ENCODE measurements at places on chromosomes 1 and 21.

DNA sequence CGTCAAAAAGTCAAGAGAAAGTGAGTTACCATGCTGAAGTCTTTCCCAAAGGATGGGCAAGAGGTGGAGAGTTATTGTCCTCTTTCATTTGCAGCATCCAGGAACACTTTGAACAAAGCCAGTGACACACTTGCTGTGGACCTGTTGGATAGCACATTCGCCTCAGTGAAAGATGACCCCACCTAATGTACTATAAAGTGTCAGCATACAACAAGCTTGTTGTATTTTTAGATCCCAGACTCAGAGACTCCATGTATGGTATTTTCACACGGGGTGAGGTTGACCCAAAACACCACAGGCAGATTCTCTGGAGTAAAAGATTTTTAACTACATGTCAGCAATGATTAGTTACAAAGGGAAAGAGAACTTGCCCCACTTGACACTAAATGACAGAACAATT is 273.8 kb downstream of the PTBP2 start:
- peak; percentile 52 for DNase-seq

DNA sequence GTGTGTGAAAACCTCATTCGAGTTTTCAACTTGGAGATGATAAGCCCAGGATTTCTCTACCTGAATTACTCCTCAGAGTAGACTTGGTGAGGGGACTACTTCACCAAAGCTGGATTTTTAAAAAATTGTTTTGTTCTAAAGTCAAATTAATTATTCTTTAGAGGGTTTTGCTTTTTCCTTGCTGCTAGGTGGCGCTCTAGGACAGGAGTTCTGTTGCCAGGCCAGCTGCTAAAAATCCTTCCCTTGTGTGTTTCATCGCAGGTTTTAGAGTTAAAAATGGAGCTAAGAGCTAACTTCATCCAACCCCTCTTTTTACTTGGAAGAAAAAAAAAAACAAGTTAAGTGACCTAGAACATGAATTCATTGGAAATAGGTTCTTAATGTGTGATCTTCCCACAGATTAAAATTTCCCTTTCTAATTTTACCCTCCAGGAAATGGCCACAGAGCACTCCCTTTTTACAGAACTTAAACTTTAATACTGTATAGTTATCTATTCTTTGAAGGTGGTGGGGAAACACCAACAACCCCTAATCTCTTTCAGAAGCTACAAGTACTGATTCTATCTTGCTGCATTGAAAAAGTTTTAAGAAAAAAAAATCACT is 36.7 kb upstream of the FAM163A start:
- DNase-seq = peak; percentile 57

- no peak for DNase-seq
These were observed 7.7 kb downstream of the LRRC52 start for GRCh38 chr1:165551469-165551868.

DNA sequence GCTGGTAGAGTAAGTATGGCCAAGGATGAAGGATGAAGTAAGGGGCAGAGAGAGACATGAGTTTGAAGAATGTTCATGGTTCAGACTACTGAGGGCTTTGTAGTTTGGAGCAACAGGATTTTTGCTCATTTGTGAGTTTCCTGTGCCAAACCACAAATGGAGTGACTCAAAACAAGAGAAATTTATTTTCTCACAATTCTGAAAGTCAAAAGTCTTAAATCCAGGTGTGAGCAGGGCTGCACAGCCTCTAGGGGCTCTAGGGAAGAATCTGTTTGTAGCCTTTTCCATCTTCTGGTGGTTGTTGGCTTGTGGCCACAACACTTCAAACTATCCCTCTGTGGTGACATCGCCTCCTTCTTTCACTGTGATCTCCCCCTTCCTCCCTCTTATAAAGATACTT is 58.9 kb downstream of the RHOU start:
- DNase-seq = peak; percentile 16

GRCh38 chr1:43858324-43858723 is 75.3 kb upstream of the ARTN start:
- peak; percentile 100 for DNase-seq

DNA sequence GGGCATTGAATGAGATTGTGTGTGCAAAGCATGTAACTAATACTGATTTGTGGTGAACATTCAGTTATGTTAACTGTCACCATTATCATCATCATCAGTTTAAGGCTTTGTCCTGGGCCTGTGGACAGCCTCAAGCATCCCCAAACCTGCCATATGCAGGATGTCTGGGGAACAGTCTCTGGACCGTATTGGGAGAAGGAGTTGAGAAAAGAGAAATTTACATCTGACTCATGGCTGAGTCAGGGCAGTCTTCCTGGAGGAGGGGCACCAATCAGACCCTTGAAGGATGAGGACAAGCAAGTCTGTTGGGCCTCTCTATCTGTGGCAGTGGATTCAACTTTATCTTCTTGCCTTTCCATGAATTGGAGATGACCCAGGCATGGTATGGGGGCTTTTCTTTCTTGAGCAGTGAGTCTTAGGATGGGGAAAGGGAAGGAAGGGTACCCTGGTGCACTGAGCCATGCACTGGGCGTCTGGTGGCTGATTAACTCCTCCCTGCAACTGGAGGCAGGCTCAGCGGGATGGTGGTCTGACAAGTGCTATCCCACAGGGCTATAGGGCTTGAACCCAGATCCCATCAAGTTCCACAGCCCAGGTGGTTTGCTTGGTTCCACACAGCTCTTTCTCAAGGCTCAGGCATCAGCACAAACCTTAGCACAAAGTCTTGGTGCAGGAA is 2.9 kb downstream of the PADI3 start:
- DNase-seq = peak; percentile 44

DNA sequence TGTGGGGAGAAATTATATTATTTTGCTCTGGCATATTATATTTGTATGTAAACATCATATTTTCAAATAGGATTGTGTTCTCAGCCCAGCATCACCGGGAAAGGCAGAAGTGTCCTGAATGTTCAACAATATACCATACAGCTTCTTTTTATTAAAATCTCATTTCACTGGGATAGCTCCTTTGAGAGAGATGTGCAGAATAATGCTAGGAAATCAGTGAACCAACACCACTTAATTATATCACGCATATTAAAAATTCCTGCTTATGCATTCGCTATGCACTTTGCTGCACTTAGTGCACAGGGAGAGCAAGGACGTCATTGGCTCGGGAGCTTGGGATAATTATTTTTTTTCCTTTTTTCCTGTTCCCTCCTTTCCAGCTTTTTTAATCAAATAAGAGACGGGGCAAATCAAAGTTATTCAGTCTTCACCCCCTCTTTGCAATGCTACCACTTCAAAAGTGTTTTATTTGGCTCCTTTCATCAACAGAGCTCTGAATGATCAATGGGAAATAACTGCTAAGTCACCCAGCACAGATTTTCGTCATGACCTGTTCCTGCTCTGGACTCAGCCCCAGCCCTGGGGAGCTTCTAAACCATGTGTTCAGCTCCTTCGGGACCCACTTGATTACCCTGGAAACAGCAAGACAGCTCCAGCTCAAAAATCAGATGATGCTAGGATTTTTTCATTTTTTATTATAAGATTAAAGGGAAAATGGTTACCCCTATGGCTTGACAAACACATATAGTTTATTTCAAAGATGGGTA is 165.5 kb upstream of the DUSP10 start:
- no peak for DNase-seq

- peak; percentile 77 for DNase-seq
These were observed 1.9 kb upstream of the ERRFI1 start for GRCh38 chr1:8027748-8028570.

GRCh38 chr1:230205719-230206198 is 138.7 kb downstream of the GALNT2 start:
- peak; percentile 16 for DNase-seq

- no peak for DNase-seq
These were observed 10.2 kb downstream of the TAS1R2 start for GRCh38 chr1:18849261-18849711.

DNA sequence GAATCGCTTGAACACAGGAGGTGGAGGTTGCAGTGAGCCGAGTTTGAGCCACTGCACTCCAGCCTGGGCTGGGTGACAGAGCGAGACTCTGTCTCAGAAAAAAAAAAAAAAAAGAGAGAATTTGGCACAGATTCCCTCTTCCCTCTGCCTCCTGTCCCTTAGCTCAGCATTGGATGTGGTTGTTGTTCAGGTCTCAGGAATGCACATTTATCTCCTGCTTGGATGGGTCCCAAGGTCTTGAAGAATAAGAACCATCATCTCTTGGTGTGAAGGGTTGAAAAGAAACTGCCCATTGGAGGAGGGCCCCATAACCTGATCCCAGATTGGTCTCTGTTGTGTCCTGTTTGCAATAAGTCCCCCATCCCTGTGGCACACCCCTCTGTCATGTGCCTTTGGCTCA is 34.9 kb downstream of the UBIAD1 start:
- DNase-seq = peak; percentile 16

DNA sequence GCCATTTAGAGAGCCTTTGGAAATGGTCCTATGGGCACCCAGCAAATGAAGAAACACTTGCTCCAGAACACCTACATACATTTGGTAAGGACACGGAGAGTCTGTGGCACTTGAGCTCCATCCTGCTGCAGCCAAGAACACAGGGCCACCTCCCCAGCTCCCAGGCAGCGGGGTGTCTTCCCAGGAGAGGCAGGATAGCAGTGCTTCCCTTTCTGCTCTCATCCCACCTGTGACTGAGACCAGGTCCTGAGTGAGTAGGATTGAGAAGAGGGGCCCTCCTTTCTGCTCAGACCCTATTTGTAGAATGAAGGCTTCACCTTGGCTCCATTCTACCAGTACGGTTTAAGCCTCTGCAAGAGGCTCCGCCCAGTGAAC is 4.1 kb downstream of the C1orf174 start:
- DNase-seq = no peak

DNA sequence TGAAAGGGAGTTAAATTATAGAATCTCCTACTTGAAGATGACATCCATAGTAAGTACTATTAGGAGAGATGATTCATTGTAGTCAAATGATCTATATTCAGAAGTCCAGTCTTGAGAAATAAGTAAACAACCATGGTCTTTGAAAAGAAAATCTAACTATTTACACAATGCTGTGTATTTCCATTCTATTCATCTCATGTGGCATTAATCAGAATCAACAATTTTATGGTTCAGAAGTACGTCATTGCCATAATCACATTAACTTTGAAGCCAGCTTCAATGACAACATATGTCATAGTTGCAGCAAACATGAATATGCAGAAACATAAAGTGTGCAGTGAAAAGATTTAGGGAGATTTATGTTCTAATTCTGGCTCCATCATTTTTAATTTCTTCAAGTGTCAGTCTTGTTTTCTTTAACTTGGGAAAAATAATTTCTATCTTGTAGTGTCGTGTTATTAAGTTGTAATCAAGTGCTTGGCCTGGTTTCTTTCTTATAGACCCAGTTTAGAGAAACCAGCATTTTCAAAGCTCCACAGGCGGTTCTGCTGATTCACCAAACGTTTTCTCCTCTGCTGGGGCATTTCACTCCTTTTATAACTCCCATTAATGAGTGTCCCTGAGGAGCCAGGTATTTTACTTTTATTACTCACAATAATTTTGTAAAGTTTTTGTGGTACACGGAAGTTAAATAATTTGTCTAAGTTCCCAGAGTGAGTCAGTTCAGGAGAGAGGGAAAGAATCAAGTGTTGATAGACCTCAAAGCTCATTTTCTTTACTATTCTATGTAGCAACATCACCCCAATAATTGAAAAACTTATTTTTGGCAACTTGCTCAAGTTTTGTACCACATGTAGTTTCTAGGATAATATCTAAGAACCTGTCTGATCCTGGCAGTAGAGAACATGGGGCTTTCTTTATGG is 35.9 kb upstream of the PTGS2 start:
- no peak for DNase-seq

GRCh38 chr1:214292322-214292721 is 11.4 kb downstream of the SMYD2 start:
- no peak for DNase-seq

- no peak for DNase-seq
These were observed 1284.7 kb downstream of the BRINP3 start for GRCh38 chr1:189192741-189193520.

- peak; percentile 36 for DNase-seq
These were observed 36.3 kb downstream of the PRDM16 start for GRCh38 chr1:3105167-3105863.

DNA sequence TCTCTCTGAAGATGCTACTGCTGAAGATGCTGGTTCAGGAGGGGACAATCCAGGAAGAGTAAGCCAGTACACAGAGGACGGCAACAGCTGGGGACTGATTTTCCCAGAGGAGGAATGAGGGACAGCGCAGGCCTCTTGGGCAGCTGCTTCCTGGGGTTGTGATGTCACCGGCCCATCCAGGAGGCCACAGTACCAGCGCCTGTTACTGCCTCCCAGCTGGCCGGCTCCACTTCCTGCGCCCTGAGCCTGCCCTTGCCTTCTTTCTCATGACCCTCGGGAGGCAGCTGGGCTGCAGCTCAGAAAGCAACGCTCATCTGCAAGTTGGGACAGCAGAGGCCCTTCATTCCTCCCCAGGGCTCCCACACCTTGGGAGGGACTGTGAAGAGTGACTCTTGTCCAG is 21.9 kb upstream of the ID3 start:
- peak; percentile 78 for DNase-seq

All from astrocyte of the spinal cord (primary cell).